ENCODE measurements at places on chromosomes 4 and X.

DNA sequence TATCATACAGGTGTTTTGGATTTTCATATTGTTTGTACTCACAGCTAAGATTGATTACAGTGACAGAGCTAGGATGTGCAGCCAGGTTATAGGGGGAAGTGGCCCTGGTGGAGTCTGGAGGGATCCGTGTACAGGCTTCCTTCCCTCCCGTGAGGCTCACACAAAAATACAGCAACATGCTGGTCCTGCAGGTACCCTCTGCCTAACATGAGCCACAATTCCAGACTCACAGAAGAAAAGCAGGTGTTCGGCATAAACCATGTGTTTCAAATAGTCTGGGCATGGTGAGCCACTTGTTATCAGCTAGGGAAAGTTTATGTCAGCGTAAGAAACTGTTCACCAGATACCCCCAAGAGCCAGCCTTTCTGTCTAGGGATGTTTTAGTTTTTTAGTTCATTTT is 82.9 kb downstream of the HTT start:
- DNase-seq, result no peak

GRCh38 chr4:18397681-18398390 is 376.3 kb upstream of the LCORL start:
- no peak for DNase-seq

GRCh38 chr4:56132835-56133234 is 184.1 kb downstream of the CEP135 start:
- no peak for DNase-seq

- DNase-seq, result no peak
Observed at GRCh38 chrX:132561483-132561882, 72.6 kb upstream of the MBNL3 start.

GRCh38 chr4:148076964-148077363 is 345.1 kb downstream of the ARHGAP10 start:
- DNase-seq, result no peak

- no peak for DNase-seq
Observed at GRCh38 chr4:30867427-30867826, 147.3 kb downstream of the PCDH7 start.

DNA sequence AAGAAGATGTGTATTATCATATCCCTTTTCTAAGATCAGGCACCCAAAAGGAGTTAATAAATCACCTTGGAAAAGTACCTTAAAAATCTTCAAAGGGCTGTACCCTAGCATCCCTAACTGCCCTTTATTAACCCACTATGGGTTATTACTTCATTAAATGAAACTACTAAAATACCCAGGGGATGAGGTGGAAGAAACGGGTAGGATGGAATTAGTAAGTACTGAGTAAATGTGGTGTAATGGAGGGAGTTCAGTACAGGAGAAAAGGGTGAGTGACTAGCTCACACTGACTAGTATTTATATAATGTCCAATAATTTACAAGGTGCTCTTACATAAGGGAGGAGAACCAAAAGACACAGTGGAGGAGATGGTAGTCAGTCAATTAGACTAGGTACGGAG is 51.0 kb upstream of the RASGEF1B start:
- DNase-seq, result no peak

DNA sequence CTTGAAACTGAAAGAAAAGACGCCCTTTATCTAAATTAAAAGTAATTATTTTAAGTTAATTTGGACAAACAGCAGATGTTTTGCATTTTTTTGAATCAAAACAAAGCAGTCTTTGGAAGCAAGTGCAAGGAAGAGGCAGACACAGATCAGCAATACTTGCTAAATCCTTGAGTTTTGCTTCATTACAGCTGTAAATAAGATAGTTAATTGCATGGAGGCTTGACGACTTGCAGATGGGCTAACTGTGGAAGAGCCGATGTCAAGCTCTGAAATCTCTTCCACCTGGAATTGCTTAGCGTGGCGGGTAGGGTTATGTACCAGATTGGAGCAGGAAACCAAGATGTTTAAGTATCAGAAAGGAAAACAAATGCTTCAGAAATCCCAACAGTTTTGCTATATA is 148.8 kb downstream of the POLA1 start:
- peak; percentile 17 for DNase-seq

GRCh38 chr4:699816-700580 is 5.6 kb upstream of the PCGF3 start:
- DNase-seq, result no peak

DNA sequence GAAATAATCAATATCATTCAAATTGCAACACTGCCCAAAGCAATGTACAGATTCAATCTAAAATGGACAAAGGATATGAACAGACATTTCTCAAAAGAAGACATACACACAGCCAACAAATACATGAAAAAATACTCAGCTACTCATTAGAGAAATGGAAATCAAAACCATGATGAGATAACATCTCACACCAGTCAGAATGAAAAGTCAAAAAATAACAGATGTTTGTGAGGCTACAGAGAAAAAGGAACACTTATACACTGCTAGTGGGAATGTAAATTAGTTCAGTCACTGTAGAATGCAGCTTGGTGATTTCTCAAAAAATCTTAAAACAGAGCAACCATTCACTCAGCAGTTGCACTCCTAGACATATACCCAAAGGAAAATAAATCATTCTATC is 205.2 kb downstream of the DKK2 start:
- peak; percentile 6 for DNase-seq

DNA sequence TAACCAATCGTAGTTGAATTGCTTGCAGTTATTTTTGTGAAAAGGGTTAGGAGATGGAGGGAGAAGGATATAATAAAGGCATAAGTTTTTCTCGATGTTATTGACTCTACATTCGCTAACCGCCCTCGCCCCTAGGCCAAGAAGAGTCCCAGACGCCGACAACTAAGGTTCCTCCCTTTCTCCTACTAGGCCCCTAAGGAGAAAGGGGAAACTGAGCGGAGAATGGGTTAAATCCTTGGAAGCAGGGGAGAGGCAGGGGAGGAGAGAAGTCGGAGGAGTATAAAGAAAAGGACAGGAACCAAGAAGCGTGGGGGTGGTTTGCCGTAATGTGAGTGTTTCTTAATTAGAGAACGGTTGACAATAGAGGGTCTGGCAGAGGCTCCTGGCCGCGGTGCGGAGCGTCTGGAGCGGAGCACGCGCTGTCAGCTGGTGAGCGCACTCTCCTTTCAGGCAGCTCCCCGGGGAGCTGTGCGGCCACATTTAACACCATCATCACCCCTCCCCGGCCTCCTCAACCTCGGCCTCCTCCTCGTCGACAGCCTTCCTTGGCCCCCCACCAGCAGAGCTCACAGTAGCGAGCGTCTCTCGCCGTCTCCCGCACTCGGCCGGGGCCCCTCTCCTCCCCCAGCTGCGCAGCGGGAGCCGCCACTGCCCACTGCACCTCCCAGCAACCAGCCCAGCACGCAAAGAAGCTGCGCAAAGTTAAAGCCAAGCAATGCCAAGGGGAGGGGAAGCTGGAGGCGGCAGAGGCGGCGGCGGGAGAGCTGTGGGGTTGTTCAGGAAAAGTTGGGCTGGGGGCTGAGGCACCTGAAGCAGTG is 5.9 kb downstream of the ATOH1 start:
- no peak for DNase-seq

- no peak for DNase-seq
Observed at GRCh38 chrX:40102393-40103381, 4.9 kb upstream of the BCOR start.

DNA sequence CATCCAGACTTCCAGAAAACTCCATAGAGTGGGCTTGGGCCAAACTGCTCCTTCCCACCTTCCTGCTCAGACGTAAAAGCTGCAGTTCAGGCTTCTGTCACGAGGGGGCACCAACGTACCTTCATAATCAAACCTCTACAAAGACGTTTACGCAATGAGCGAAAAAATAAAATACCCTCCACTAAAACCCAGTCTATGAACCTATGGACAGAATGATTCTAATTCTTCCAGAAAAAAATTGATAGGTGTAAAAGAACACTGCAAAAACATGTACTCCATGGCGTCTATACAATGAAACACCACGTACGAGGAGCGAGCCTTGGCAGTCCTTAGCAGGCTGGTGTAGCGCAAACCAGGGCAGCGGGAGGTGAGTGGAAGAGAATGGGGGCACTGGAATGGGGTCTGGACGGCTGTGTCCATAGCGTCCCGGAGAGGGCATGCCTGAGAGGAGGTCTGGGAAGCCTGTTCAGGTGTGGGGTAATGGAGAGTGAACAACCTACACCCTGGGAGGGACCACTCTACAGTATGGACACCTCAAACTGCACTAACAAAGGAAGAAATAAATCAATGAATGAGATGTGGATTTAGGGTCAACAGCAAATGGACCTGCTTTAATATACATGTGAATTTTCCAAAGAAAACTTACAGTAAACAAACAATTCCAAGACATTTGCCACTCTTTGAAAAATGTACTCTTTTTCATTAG is 14.4 kb upstream of the RAB40A start:
- DNase-seq, result peak; percentile 83

DNA sequence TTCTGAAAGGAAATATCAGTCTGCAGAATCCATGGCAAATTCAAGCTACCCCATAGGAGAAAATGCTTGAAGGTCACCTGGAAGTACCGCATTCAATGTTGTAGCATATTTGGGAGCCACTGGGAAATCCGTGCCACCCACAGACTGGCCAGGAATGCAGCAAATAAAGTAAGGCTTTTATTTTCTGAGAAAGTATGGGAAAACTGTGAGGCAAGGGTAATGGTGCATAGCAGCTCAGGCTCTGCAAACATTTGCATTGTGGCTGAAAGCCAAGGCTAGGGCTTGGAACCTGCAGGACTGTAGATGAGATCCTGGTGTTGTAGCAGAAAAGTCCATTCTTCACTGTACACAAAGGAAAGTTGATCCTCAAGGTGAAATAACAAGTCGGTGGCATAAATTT is 450.9 kb upstream of the NR3C2 start:
- no peak for DNase-seq

DNA sequence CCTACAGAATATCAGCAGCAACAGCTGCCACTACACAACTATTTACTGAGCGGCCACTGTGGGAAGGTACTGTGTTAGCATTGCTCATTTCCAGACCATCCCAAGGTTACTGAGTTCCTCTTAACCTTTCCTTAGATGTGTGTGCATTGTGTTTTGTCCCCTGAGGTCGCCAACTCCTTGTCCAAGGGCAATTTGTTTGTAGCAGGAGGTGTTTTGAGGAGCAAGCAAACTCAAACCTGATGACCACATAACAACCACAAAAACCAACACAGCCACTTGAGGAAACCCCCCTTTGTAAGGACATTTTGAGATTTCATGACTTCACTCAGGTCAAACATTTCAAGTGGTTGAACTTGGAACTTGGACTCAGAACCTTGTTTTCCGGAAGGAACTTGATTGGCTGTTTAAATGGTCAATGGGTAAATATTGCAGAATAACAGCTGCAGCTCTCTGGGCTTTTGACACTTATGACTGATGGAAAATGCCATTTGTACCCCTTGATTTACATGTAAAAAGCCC is 122.3 kb downstream of the MID1IP1 start:
- no peak for DNase-seq

GRCh38 chr4:43234626-43235415 is 342.3 kb downstream of the GRXCR1 start:
- no peak for DNase-seq

- peak; percentile 1 for DNase-seq
Observed at GRCh38 chrX:105502336-105502735, 281.8 kb upstream of the TEX13A start.

DNA sequence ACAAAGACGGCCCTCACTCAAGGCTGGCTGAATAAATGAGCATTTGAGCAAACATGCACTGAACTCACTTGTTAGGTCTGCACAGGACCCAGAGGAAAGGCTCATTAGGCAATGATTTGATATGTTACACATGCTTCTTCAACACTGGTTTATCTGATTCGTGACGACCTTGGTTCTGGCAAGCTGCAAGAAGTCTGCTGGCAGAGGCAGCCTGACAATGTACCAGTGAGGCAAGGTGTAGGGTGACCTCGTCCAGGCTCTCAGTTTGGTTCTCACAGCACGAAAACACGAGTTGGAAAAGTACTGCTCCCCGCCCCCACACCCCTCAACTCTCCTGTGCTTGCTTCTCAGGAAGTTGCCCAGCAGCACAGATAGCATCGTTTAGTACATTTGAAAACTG is 63.1 kb upstream of the CITED1 start:
- DNase-seq, result no peak

- no peak for DNase-seq
Observed at GRCh38 chr4:145909773-145910172, 28.9 kb downstream of the ZNF827 start.

GRCh38 chr4:84583876-84584380 is 1.0 kb downstream of the CDS1 start:
- DNase-seq, result peak; percentile 16

- DNase-seq, result no peak
Observed at GRCh38 chr4:73248416-73248815, 10.2 kb downstream of the ANKRD17 start.

DNA sequence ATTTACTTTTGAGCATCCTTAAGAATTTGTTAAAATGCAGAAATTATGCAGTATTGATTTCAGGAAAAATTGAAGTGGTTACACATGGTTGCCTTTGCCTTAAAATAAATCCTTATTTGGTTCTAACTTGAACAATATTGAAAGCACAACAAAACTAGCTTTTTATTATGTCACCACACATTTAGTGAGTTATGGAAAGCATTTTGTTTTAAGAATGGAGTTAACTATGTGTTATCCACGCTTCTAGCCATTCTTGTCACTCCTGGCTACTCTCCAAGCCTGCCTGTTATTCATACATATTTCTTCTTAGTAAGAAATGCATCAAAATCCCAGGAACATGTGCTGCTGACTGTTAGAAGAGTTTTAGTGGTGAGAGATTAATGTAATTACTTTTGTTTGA is 73.9 kb downstream of the FAT4 start:
- DNase-seq, result peak; percentile 70

DNA sequence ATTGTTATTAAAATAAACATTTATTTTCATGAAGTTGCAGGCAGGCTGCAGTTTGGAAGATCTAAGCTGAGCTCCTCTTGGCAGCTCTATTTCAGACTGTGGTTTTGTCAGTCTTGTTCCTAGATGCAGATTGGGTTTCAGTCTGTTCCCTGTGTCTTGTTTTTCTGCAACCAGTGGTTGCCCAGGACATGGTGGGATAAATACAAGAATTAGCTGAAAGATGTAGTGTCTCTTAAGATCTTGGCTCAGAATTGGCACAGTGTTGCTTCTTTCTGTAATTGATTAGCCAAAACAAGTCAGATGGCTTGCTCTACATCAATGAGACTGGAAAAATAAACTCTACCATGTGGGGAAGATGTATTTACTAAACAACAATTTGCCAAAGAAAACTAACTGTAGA is 283.0 kb upstream of the BOD1L1 start:
- DNase-seq, result no peak

- DNase-seq, result no peak
Observed at GRCh38 chrX:133435544-133436124, 20.3 kb upstream of the GPC4 start.

DNA sequence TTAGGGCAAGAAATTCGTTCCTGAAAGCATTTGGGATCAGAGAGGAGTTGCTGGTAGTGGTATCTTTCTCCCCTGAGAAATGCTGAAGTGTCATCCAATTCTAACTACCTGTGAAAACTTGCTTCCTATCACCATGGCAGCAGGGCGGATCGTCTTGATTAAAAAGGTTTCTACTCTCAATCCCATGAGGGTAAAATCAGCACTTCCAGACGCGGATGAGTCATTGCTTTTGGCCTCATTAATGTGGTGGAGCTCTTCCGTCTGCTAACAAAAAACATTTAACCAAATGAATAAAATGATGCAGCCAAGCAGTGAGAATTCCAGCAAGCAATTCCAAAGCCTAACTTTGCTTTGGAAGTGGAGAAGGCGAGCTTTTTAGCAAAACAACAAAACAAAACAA is 325.6 kb downstream of the CAMK2D start:
- DNase-seq, result peak; percentile 78

Data from adipocyte (in vitro differentiated cells).